ENCODE measurements at places on chromosomes 5 and 9. TPM values are rescaled to one million over a fixed set of nuclear protein-coding genes. Genes with fewer than 3 reads are reported as not detected.

The NEUROG1 gene
- not detected for total RNA-seq

The FGF1 gene
- total RNA-seq = 43.6 TPM

The GZMA gene
- total RNA-seq = 0.87 TPM

The ARSI gene
- 0.25 TPM for total RNA-seq

The PDE8B gene
- 0.69 TPM for total RNA-seq

The PTCH1 gene
- total RNA-seq = 10.4 TPM

The ST8SIA4 gene
- 5.4 TPM for total RNA-seq

The TBC1D2 gene
- 2.8 TPM for total RNA-seq

The C6 gene
- total RNA-seq = 44.6 TPM

The MEIKIN gene
- total RNA-seq = not detected

The IL7R gene
- 1.5 TPM for total RNA-seq

The C1QTNF2 gene
- 1.3 TPM for total RNA-seq

The SLCO6A1 gene
- total RNA-seq = not detected

The GLRX gene
- 106 TPM for total RNA-seq

The SPATA31C1 gene
- total RNA-seq = not detected

The SLC6A19 gene
- total RNA-seq = not detected

The ECM2 gene
- 5.3 TPM for total RNA-seq

The CDC20B gene
- total RNA-seq = not detected

The PDZD2 gene
- total RNA-seq = 80.1 TPM

The ANKRD55 gene
- total RNA-seq = not detected

The TLX3 gene
- not detected for total RNA-seq

The ESM1 gene
- total RNA-seq = not detected

The PRSS3 gene
- total RNA-seq = not detected

The CNOT8 gene
- 26.1 TPM for total RNA-seq

The CACFD1 gene
- total RNA-seq = 11.8 TPM

The CCDC112 gene
- 4.6 TPM for total RNA-seq

The PCDHGA6 gene
- 5.7 TPM for total RNA-seq

The SHC3 gene
- 0.59 TPM for total RNA-seq

The PLAC8L1 gene
- 0.45 TPM for total RNA-seq

The DEPDC1B gene
- 0.15 TPM for total RNA-seq

The ISCA1 gene
- total RNA-seq = 74.1 TPM

The PHF2 gene
- total RNA-seq = 32.0 TPM

The GABRA6 gene
- not detected for total RNA-seq

The TRIM52 gene
- 10.0 TPM for total RNA-seq

The FIBCD1 gene
- total RNA-seq = 0.40 TPM

The ALDOB gene
- 0.35 TPM for total RNA-seq

The PCDHB2 gene
- total RNA-seq = 2.2 TPM

The OBP2B gene
- not detected for total RNA-seq

The PAX5 gene
- not detected for total RNA-seq

The SGCD gene
- 76.9 TPM for total RNA-seq

The CARTPT gene
- not detected for total RNA-seq

The STPG3 gene
- total RNA-seq = 0.69 TPM

The ZNF79 gene
- 7.4 TPM for total RNA-seq

The INSL6 gene
- total RNA-seq = not detected

The CARD9 gene
- total RNA-seq = 0.79 TPM

The SLC4A9 gene
- total RNA-seq = not detected

The MARCOL gene
- not detected for total RNA-seq

The OR1J4 gene
- total RNA-seq = not detected

The HINT1 gene
- 187 TPM for total RNA-seq

The IFNA2 gene
- total RNA-seq = not detected

The ENTPD8 gene
- total RNA-seq = not detected

All from left ventricle myocardium superior (tissue), 1 donor.